Caki2 (cell line): ENCODE measurements at places on chromosomes 3 and 15. TPM values are rescaled to one million over a fixed set of nuclear protein-coding genes. Genes with fewer than 3 reads are reported as not detected.

Gene MCTP2
- total RNA-seq, result 3.5 and 13.0 TPM in 2 replicates

- no peak for DNase-seq
Observed at GRCh38 chr3:101185341-101185740, 135.0 kb downstream of the IMPG2 start.

- DNase-seq, result no peak
Observed at GRCh38 chr15:36363335-36363734, 216.1 kb upstream of the CDIN1 start.

DNA sequence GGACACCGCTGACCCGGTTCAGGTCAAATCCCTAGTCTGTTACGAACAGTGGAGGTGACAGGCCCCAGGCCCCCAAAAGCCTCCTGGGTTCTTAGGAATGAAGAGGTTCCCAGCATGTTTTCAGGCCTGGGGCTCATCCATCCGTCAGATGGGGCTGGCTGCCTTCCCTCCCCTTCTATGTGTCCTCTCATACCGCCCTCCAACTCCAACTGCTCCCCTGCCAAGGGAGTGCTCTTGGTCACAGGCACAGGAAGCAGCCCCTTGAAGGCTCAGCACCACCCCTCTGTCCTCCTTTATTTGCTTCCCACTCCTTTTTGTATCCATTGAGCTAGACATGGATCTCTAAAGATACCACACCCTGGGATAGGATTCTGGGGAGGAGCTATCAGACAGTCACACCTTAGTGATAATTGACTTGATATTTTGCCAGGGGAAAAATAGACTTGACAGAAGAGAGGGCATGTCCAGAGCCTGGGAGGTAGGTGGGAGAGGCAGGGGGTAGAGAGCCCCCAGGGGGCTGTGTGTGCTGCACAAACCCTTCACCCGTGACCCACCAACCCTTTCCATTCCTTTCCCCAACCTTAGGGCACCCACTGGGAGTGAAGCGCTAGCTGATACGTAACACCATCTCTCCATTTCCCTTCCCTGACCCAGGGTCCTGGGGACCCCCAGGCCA, 10.7 kb upstream of the CSPG4 start:
- no peak for DNase-seq

- DNase-seq, result no peak
Observed at GRCh38 chr15:88401996-88402656, 65.1 kb downstream of the MRPL46 start.
